ENCODE measurements at places on chromosomes 5 and 9. TPM values are rescaled to one million over a fixed set of nuclear protein-coding genes. Genes with fewer than 3 reads are reported as not detected.

Gene SLC24A2
- total RNA-seq = under 0.01 TPM

Gene NMUR2
- total RNA-seq = not detected

DNA sequence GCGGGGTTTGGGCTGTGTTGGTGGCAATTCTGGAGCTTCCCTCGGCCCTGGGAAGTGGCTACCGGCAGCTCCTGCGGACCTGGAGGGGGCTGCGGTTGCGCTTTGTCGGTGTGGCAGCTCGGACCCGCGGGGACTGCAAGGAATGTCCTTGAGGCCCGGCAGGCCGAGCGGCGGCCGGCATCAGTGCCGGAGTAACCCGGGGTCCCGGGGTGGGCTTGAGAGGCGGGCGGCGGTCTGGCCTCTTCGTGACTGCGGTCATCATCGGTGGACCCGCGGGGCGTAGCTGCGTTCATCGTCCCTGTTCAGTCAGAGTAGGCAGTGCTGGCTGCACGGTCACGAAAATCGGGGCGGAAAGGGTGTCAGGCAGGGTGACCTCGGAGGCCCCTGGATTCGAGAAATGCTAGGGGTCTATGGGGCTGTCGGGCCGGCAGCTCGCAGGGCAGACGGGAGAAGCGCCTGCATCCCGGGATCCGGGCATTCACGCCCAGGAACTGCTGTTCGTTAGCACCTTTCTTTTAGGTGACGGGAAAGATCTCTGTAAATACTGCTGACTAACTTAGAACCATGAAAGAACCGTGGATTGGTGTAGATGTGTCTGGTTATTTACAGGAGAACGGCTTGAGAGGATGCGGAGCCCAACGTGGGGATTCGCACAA, 474 bp downstream of the HMGCR start:
- peak; percentile 78 for DNase-seq

Gene FAM169A
- 2.3 TPM for total RNA-seq

DNA sequence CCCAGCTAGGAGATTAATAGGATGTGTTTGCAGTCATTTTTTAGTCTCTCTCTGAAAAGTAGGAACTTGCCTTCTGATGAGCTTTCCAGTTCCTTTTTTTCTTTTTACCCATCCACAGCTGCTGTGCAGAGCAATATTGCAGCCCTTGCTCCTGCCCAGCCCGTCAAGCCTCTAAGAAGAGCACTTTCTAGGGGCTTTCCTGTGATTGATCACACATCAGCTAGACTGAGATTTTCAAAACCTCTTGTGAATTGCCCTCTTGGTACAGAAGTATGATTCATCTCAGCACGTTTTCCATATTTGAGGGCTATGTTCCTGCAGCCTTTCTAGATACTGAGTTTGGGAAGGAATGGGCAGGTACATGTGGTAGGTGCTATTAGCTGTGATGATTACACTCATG, 93.9 kb downstream of the GALNT10 start:
- no peak for DNase-seq

GRCh38 chr5:116771466-116772151, 197.0 kb upstream of the SEMA6A start:
- no peak for DNase-seq

Gene DPYSL3
- total RNA-seq = 1.7 TPM

GRCh38 chr9:21037278-21037677, 5.8 kb upstream of the HACD4 start:
- DNase-seq = no peak

DNA sequence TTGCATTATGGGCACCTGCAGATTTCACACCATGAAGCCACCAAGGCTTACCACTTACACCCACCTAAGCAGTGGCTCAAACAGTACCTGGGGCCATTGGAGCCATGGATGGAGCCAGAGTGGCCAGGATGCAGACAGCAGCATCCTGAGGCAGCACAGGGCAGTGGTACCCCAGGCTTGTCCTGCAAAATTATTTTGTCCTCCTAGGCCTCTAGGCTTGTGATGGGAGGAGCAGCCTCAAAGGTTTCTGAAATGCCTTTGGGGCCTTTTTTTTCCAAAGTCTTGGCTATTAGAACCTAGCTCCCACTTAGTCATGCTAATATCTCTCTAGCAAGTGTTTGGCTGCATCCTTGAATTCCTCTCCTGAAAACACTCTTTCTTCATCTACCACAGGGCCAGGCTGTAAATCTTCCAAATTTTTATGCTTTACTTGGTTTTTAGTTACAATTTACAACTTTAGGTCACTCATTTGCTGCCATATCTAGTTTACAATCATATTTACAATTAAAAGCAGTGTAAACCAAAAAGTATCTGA, 15.7 kb downstream of the TMC1 start:
- DNase-seq = no peak

Gene CBY3
- not detected for total RNA-seq

Gene IFNA13
- not detected for total RNA-seq

- DNase-seq = no peak
These were observed 71.2 kb downstream of the GHR start for GRCh38 chr5:42494414-42494813.

Gene SHOC1
- 0.23 TPM for total RNA-seq

Gene SH3TC2
- 0.28 TPM for total RNA-seq

- peak; percentile 67 for DNase-seq
These were observed 6.5 kb downstream of the AMACR start for GRCh38 chr5:34001241-34001841.

Gene CDH18
- 0.75 TPM for total RNA-seq

- DNase-seq = no peak
These were observed 39.5 kb upstream of the SLC12A7 start for GRCh38 chr5:1151316-1151715.

Gene PFN3
- not detected for total RNA-seq

- no peak for DNase-seq
These were observed 31.5 kb upstream of the GZMA start for GRCh38 chr5:55070968-55071367.

Gene LVRN
- 0.08 TPM for total RNA-seq

Data from pancreas (tissue), 10 donors.